Pulmonary artery endothelial cell (primary cell): ENCODE measurements at places on chromosomes 1 and 21. TPM values are rescaled to one million over a fixed set of nuclear protein-coding genes. Genes with fewer than 3 reads are reported as not detected.

Gene GJA5
- 3.5 and 11.0 TPM in 2 replicates for total RNA-seq

Gene SPRR2E
- total RNA-seq = not detected in 2 replicates

Gene GAS5
- 244 and 416 TPM in 2 replicates for total RNA-seq

Gene CAP1
- 423 and 581 TPM in 2 replicates for total RNA-seq

Gene NID1
- 64.3 and 67.7 TPM in 2 replicates for total RNA-seq

Gene ORC1
- total RNA-seq = 8.6 and 12.8 TPM in 2 replicates

Gene SAMD11
- total RNA-seq = 0.07 and 0.14 TPM in 2 replicates

Gene ATG4C
- 6.6 and 13.1 TPM in 2 replicates for total RNA-seq

Gene CGN
- total RNA-seq = 0.71 and 0.79 TPM in 2 replicates

Gene TMCO4
- 7.3 and 12.5 TPM in 2 replicates for total RNA-seq

Gene IQCC
- total RNA-seq = 1.2 and 2.4 TPM in 2 replicates

Gene CLCA1
- total RNA-seq = not detected in 2 replicates

Gene NCAM2
- total RNA-seq = 0.11 and 0.40 TPM in 2 replicates

Gene WNT3A
- total RNA-seq = not detected in 2 replicates

Gene TRABD2B
- total RNA-seq = not detected in 2 replicates

Gene SLC25A34
- 0.20 and 0.42 TPM in 2 replicates for total RNA-seq

Gene PRPF38A
- 12.7 and 18.2 TPM in 2 replicates for total RNA-seq

Gene KRTAP19-3
- not detected in 2 replicates for total RNA-seq

Gene OTUD3
- total RNA-seq = 4.2 and 4.7 TPM in 2 replicates

Gene NAXE
- 97.7 and 126 TPM in 2 replicates for total RNA-seq

Gene GRIK3
- not detected in 2 replicates for total RNA-seq

Gene SV2A
- 5.7 and 6.3 TPM in 2 replicates for total RNA-seq

Gene CA6
- total RNA-seq = not detected in 2 replicates

Gene DCDC2B
- total RNA-seq = not detected in 2 replicates

Gene NFASC
- total RNA-seq = not detected in 2 replicates

Gene TGFBR3
- total RNA-seq = 12.5 and 24.6 TPM in 2 replicates

Gene TMEM79
- 0.86 and 1.9 TPM in 2 replicates for total RNA-seq

Gene SLC45A1
- total RNA-seq = 0.78 and 1.2 TPM in 2 replicates

Gene OR10Z1
- total RNA-seq = not detected in 2 replicates

Gene CRNN
- total RNA-seq = not detected in 2 replicates

Gene ENTREP3
- 4.9 and 6.5 TPM in 2 replicates for total RNA-seq

Gene OR2L5
- not detected in 2 replicates for total RNA-seq

Gene INAVA
- not detected in 2 replicates for total RNA-seq

Gene PCAT6
- 0.26 and 0.28 TPM in 2 replicates for total RNA-seq

Gene COL9A2
- 0.13 and 0.60 TPM in 2 replicates for total RNA-seq
